Colonic mucosa (tissue), 4 donors: ENCODE measurements at places on chromosomes 2 and 18.

GRCh38 chr2:58107803-58108710 is 61.5 kb downstream of the VRK2 start:
- DNase-seq = no peak

GRCh38 chr2:40030456-40030975 is 251.5 kb upstream of the THUMPD2 start:
- DNase-seq = no peak

- DNase-seq = no peak
These were observed 146.3 kb downstream of the TMEM163 start for GRCh38 chr2:134572314-134573084.

- DNase-seq = no peak
These were observed 104.6 kb downstream of the UNC80 start for GRCh38 chr2:209876211-209876610.

- no peak for DNase-seq
These were observed 59.5 kb downstream of the CHN1 start for GRCh38 chr2:174945601-174946260.
